Right atrium auricular region (tissue), 2 donors: ENCODE measurements at places on chromosomes 6 and 20. TPM values are rescaled to one million over a fixed set of nuclear protein-coding genes. Genes with fewer than 3 reads are reported as not detected.

DNA sequence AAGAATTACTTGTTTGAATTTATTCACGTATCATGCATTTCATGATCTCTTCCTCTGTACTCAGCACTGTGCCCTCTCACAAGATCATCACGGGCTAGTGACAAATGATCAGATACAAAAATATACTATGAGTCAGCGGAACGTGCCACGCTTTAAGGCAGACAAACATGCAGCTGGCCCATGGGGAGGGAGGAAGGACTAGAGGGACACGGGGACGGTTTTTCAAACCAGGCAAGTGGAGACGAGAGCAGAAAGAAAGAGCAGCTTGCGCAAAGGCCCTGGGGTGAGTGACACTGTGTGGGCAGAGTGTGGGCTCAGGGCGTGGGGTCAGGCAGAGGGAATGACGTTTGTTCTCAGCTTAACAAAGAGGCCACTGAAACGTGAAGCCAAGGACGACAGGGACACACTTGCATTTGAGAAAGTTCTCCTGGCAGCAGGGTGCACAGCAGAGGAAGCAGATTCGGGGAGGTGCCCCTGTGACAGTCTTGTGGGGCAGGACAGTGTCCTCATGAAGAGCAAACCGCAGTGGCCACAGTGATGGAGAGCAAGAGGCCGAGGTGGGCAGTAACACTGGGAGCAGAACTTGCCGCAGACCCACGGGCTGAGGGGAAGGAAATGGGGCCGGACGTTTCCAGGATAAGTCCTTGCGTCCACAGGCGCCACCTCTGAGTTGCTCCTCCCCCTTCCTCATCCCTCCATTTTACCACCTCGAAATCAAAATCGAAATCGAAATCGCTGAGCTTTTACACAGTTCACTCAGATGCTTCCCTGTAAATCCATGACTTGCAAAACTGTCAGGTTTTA is 6.9 kb upstream of the RPS6KA2 start:
- H3K4me3 ChIP-seq: no peak overlapping the region
- peaks cover 65% of the 10 kb centered on the region for H3K4me1 ChIP-seq
- no peaks in the 10 kb centered on the region for H3K27me3 ChIP-seq
- peak; percentile 69 for DNase-seq
- H3K36me3 ChIP-seq: no peaks in the 10 kb centered on the region
- H3K27ac ChIP-seq: peak overlapping the region; percentile 74

DNA sequence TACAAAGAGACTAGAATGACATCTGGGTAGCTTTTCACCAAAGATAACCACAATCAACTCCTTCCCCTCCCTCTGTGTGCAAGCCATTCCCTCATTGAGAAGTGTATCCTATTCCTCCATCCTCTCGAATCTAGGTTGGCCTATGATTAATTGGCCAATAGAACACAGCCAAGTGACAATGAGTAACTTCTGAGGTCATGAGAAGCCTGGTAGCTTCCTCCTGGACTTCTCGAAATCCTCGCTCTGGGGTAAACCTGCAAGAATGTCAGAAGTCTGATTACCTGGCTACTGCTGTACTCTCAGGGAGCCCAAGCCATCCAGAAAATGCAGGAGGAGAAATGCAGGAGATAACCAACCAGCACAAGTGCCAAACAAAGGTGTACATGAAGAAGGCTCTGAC is 13.1 kb downstream of the ARHGAP18 start:
- peaks cover 5% of the 10 kb centered on the region for H3K4me1 ChIP-seq
- H3K27me3 ChIP-seq: no peaks in the 10 kb centered on the region
- no peak overlapping the region for H3K4me3 ChIP-seq
- DNase-seq: no peak

The RIPPLY2 gene
- total RNA-seq: not detected

DNA sequence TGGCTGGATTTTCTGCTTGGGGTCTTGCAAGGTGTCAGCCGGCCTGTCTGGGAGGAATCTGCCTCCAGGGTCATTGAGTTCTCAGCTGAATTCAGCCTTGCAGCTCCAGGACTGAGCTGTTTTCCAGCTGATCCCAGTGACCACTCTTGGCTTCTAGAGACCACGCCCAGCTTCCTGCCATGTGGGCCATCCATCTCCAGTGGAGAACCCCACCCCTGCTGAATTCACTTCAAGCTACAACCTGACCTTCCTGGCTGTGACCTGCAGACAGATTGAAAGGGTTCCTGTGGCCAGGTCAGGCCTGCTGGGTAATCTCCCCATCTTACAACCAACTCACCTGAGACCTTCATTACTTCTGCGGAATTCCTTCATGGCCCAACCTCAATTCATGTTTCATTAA is 26.5 kb upstream of the SYNDIG1 start:
- no peak overlapping the region for H3K27ac ChIP-seq
- H3K4me3 ChIP-seq: no peak overlapping the region
- no peaks in the 10 kb centered on the region for H3K36me3 ChIP-seq
- H3K4me1 ChIP-seq: no peaks in the 10 kb centered on the region

- DNase-seq: no peak
- no peak overlapping the region for H3K4me3 ChIP-seq
- peak overlapping the region; percentile 77 for H3K27ac ChIP-seq
- no peaks in the 10 kb centered on the region for H3K4me1 ChIP-seq
- no peaks in the 10 kb centered on the region for H3K36me3 ChIP-seq
Observed at GRCh38 chr6:34243131-34243771, 5.6 kb downstream of the SMIM29 start.

The SALL4 gene
- total RNA-seq: not detected

GRCh38 chr6:137910424-137910834 is 43.4 kb downstream of the TNFAIP3 start:
- no peaks in the 10 kb centered on the region for H3K4me1 ChIP-seq
- H3K4me3 ChIP-seq: no peak overlapping the region
- no peak overlapping the region for H3K27ac ChIP-seq
- H3K27me3 ChIP-seq: no peaks in the 10 kb centered on the region
- H3K36me3 ChIP-seq: no peaks in the 10 kb centered on the region

The WFDC5 gene
- not detected for total RNA-seq

- no peaks in the 10 kb centered on the region for H3K36me3 ChIP-seq
- peak overlapping the region; percentile 8 for H3K27ac ChIP-seq
- no peaks in the 10 kb centered on the region for H3K4me1 ChIP-seq
- H3K27me3 ChIP-seq: no peaks in the 10 kb centered on the region
- no peak overlapping the region for H3K4me3 ChIP-seq
- no peak for DNase-seq
Observed at GRCh38 chr6:55868771-55869479, 6.5 kb downstream of the BMP5 start.

- H3K27ac ChIP-seq: no peak overlapping the region
- no peaks in the 10 kb centered on the region for H3K4me1 ChIP-seq
- no peaks in the 10 kb centered on the region for H3K36me3 ChIP-seq
Observed at GRCh38 chr6:76465410-76465809, 392.9 kb upstream of the IMPG1 start.
